CD4-positive, alpha-beta T cell treated with Interleukin-4 for 4 hours (primary cell): ENCODE measurements at places on chromosomes 2 and 18.

DNA sequence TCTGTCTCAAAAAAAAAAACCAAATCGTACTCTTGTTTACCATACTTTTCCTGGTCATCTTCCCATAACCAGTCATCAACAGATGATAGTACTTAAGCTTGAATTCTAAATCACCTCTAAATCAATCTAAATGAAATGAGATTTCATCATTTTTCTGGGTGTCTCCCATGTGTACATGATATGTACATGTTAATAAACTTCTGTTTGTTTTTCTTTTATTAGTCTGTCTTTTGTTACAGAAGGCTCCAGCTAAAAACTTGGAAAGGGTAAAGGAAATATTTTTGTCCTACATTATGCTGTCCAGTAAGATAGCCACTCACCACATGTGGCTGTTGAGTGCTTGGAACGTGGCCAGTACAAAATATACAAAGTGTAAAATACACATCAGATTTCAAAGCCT lies 78.7 kb upstream of the MSH6 start:
- DNase-seq, result no peak

DNA sequence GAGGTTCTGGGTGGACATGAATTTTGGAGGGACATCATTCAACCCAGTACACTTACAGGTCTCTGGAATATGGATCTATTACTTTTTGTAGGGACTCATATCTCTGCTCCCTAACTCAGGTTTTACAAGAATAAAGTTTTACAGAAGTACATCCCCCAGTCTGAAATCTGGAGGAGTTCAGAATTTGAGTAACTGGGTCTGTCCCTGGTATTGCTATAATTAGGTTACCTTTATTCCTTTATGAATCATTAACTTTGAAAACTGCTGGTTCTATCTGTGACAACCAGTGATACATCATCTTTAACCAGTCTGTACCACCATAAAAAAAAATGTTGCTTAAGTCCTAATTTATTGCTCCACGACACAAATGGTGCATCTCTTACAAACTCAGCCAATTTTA lies 59.9 kb downstream of the INSIG2 start:
- DNase-seq, result no peak

DNA sequence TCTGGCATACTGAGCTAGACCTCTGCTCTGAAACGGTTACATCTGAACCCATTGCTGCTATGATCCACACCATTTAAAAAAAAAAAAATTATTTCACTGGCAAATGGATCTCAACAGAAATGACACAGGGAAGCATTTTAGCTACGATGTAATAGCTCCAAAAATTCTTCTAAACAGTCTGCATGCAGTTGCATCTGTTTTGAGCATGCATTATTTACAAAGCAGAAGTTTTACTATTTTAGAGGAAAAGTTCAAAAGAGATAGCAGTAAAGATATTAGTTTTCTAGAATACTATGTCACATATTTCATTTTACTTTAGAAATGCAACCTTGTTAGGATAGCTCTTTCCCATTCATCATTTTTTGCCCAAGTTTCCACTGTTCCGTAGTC lies 265.7 kb downstream of the MEIS1 start:
- DNase-seq, result no peak

DNA sequence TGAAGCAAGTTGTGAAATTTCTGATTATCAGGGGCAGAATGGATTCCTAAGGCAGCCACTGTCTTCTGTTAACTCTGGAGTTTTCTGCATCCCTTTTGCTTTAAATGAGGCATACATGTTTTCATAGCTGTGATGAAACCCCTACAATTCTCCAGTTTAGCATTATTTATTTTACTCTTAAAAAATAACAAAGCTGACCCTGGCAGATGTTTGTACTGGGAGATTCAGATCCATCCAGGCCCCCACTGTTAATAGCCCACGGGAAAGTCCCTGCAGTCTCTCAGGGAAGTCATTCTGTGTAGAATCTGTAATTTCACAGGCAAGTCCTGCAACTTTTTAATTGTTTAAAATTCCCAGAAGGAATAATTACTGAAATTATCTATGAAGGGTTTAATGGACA lies 353 bp upstream of the SULT1C4 start:
- DNase-seq, result no peak

GRCh38 chr2:23134726-23135125 lies 250.3 kb upstream of the KLHL29 start:
- DNase-seq, result no peak

DNA sequence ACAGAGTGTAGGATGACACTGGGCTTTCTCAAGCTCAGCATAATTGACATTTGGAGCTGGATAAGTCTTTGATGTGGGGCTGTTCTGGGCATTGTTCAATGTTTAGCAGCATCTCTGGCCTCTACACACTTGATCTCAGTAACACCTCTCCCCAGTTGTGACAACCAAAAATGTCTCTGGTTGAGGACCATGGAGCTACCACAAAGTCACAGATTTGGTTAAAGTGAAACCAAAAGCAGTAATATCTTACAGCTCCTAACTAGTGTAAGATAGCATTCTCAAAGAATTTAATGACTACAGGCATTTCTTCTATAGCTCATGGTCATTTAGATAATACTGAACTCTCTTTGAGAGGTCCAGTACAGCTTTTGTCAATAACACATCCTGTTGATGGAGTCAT lies 23.4 kb upstream of the PAX3 start:
- DNase-seq, result no peak

GRCh38 chr2:56132138-56132537 lies 51.7 kb upstream of the CCDC85A start:
- peak; percentile 1 for DNase-seq

GRCh38 chr2:212926940-212927339 lies 224.5 kb downstream of the IKZF2 start:
- no peak for DNase-seq

DNA sequence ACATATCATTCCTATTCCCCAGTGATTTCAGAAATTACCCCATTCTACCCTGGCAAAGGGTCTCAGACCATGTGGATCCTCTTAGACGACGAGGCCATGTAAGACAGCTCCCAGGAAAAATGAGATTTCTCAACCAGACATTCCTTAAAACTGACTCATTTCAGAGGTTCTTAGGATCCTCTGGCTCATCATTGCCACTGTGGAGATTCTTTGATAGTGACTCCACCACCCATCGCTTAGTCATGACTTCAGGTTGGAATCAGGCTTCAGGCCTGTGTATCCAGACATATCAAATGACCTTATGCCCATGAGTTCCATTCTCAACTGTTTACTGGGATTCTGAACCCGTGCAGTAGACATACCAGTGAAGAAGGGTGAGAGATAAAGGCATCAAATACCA lies 245.6 kb upstream of the TCF4 start:
- DNase-seq, result no peak

GRCh38 chr2:157785200-157785599 lies 90.9 kb downstream of the ACVR1 start:
- DNase-seq, result no peak

DNA sequence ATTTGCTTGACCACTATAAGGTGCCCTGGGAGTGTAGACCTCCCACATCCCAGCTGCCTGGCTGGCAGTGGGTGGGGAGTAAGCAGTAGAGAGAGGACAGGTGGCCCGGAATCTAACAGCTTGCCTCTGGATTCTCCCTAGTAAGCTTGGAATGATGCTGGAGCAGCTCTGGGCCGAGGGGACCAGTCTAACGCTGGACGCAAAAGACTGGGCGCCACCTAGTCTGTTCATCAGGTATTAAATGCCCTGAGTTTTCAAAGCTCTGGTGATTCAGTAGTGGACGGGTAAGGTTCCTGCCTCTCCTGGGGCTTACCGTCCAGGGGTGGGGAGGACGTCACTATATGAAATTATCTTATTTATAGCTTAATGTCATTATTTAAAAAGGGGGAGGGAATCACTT lies 648 bp upstream of the LYPD6B start:
- no peak for DNase-seq

GRCh38 chr2:74364533-74365505 lies 15.3 kb downstream of the DCTN1 start:
- DNase-seq, result no peak

DNA sequence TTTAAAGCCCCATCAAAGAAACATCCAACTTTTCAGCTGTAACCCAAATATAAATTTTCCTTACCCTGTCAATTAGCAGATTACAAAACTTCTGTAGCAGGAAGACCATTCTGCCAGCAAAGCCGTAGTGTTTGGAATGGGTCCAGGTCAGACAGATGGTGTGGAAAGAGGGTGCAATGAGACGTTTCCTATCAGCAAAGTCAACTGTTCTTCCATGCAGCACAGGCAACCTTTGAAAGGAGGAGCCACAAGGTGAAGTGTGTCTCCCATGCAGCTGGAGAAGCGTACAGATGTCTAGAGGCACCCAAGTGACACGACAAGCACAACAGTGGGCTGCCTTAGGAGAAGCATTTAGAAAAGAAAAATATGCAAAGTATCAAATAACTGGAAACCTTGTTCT lies 83.7 kb downstream of the SP3 start:
- no peak for DNase-seq

GRCh38 chr2:126953483-126953882 lies 54.8 kb downstream of the TEX51 start:
- DNase-seq, result no peak

GRCh38 chr18:74478880-74479279 lies 17.3 kb upstream of the CNDP2 start:
- DNase-seq, result no peak

GRCh38 chr2:36572054-36572718 lies 25.8 kb downstream of the FEZ2 start:
- no peak for DNase-seq

- DNase-seq, result no peak
Observed at GRCh38 chr2:1492711-1493430, 79.6 kb downstream of the TPO start.

DNA sequence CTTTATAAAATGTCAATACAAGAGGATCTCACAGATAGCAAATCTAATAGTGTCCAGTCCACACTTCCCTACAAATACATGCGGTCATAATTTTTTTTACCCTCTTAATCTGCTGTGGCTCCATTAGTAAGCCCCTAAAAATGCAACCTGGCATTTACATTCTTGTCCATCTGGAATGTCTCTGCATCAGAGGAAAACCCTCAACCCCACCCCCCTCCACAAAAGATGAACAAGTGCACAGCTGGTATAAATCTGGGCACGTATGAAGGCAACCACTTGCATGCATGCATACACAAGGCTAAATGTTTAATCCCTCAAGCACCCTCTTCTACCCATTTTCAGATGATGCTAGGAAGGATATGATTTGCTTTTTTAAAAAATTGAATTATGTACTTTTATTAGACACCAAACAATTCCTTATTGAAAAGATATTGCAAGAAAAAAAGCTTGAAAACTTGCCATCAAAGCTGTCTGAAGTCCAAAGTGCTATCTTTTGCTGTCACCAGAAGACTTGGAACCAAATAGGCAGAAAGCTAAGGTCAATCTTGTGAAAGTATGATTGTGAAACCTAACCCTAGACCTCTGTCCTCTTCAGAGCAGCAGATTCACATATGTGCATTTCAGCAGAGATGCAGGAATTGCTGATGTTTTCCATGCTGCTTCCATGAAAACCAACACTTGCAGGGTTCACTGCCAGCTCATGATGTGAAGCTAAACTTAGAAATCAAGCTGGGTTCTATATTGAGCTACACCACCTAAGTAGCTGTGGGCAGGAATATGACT lies 39.0 kb downstream of the IRS1 start:
- no peak for DNase-seq

GRCh38 chr18:37383846-37384595 lies 181.6 kb downstream of the CELF4 start:
- no peak for DNase-seq

DNA sequence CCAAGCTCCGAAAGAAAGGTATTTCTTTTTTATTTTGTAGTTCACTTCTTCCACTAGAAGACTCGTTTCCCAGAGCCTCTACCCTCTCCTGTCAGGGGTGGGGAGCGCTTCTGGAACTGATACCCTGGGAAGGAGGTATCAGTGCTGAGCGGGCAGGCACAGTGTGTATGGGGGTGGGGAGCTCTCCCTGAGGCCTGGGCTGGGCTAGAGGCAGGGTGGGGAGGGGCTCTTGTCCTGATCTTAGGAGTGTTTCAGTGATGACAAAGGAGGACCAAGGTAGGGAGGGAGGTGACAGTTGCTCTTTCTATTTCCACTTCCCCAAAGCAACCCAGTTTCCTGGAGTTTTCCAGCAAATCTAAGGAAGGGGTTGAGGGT lies 65.4 kb downstream of the ARHGAP25 start:
- DNase-seq, result no peak

GRCh38 chr2:166651991-166652390 lies 157.9 kb upstream of the SCN7A start:
- DNase-seq, result no peak

GRCh38 chr2:182404092-182404491 lies 22.7 kb downstream of the PDE1A start:
- no peak for DNase-seq

DNA sequence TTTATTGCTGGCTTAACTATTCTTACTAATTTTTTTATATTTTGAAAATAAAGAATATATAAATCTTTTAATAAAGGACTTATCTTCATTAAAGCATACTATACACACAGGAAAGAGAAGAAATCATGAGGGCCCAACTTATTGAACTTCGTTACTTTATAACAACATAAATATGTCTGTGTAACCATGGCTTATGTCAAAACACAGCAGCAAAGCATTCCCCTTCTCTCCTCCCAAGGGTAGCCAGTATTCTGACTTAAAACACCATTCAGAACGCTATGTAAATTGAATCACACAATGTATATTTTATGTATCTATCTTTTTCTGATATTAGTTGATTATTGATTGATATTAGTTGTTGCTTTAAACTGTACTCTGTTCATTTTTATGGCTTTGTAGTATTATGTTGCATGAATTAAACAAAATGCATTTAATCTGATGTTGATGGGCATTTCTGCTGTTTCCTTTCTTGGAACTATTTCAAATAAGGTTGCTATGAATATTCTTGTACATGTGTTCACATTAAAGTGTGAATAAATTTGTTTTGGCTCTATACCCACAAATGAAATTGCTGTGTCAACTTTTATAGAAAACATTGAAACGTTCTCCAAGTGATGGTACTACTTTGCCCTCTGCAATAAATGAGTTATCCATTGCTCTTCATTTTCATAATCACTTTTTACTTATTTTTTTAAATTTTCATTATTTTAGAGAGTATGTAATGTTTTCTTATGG lies 188.7 kb downstream of the RND3 start:
- no peak for DNase-seq

DNA sequence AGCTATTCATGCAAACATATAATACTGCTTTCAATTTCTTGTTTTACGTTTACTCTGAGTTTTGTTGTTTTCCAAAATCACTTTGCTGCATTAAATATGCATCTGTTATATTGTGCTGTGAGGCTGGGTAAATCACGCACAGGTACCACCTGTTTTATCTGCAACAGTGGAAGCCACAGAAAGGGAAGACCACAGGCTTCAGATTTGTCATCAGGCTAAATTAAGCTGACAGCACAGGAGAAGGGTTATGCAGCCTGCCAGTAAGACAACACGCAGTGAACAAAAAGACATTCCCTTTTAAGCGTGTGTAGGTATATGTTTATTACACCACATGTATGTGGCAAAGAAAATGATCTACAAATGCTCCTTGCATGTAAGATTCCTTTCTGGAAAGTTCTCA lies 38.2 kb downstream of the ZNF516 start:
- DNase-seq, result no peak

- DNase-seq, result no peak
Observed at GRCh38 chr2:71600555-71600954, 147.2 kb downstream of the DYSF start.
